ENCODE measurements at places on chromosomes 11 and 22. TPM values are rescaled to one million over a fixed set of nuclear protein-coding genes. Genes with fewer than 3 reads are reported as not detected.

The MMP11 gene
- total RNA-seq: 1.0 TPM

The MIAT gene
- 66.5 TPM for total RNA-seq

The KCNJ11 gene
- total RNA-seq: 0.99 TPM

The PIWIL4 gene
- total RNA-seq: 0.75 TPM

The TSPO gene
- total RNA-seq: 118 TPM

The RBFOX2 gene
- total RNA-seq: 1.9 TPM

The ADM2 gene
- total RNA-seq: 5.3 TPM

The VPREB1 gene
- total RNA-seq: not detected

The C22orf42 gene
- not detected for total RNA-seq

The ZDHHC8 gene
- total RNA-seq: 57.9 TPM

The CEP126 gene
- total RNA-seq: 1.8 TPM

The HNRNPUL2 gene
- total RNA-seq: 66.6 TPM

The TSGA10IP gene
- not detected for total RNA-seq

The RNF121 gene
- 30.7 TPM for total RNA-seq

The ARAP1 gene
- 104 TPM for total RNA-seq

The PGA5 gene
- total RNA-seq: not detected

The ACTN3 gene
- total RNA-seq: not detected

The SERPIND1 gene
- total RNA-seq: not detected

The CHCHD10 gene
- total RNA-seq: 159 TPM

The LARGE2 gene
- total RNA-seq: 0.64 TPM

The KIRREL3 gene
- not detected for total RNA-seq

The OR51M1 gene
- not detected for total RNA-seq

The OR5D18 gene
- total RNA-seq: not detected

The STX3 gene
- total RNA-seq: 82.2 TPM

The CYB5R3 gene
- total RNA-seq: 66.2 TPM

The RFPL1 gene
- not detected for total RNA-seq
